ENCODE measurements at places on chromosomes 2 and 18. TPM values are rescaled to one million over a fixed set of nuclear protein-coding genes. Genes with fewer than 3 reads are reported as not detected.
A peak's percentile ranks its signal among the peaks of the same experiment; 100 is the strongest.

- peaks cover 19% of the 10 kb centered on the region for H3K4me1 ChIP-seq
- H3K27ac ChIP-seq, result no peak overlapping the region
- H3K36me3 ChIP-seq, result no peaks in the 10 kb centered on the region
- H3K27me3 ChIP-seq, result no peaks in the 10 kb centered on the region
Observed at GRCh38 chr18:76452357-76452756, 42.7 kb downstream of the ZNF516 start.

- H3K36me3 ChIP-seq, result no peaks in the 10 kb centered on the region
- H3K4me3 ChIP-seq, result no peak overlapping the region
- no peaks in the 10 kb centered on the region for H3K27me3 ChIP-seq
- no peak for DNase-seq
- H3K27ac ChIP-seq, result no peak overlapping the region
Observed at GRCh38 chr2:127649100-127649611, 3.2 kb downstream of the GPR17 start.

DNA sequence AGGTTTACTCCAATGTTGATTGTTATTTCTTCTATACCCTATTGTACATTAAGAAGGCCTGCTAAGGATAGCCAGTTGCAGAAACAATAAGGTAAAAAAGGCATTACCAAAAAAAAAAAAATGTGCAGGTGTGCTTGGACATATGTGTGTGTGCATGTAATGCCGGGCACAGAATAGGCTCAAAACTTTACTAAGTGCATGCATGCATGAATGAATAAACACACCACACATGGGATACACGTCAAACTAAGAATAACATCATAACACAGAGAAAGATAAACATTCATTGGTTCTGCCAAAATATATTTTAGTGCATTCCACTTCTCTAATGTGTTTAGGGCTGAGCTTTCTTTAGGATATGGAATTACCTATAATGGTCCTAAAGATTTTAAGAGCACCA lies 298.2 kb downstream of the TCF4 start:
- no peaks in the 10 kb centered on the region for H3K4me1 ChIP-seq
- no peaks in the 10 kb centered on the region for H3K27me3 ChIP-seq
- DNase-seq, result no peak
- H3K4me3 ChIP-seq, result no peak overlapping the region
- H3K36me3 ChIP-seq, result no peaks in the 10 kb centered on the region
- H3K27ac ChIP-seq, result no peak overlapping the region

- H3K27me3 ChIP-seq, result no peaks in the 10 kb centered on the region
- 0 out of 2 replicates have a peak within 1 kb of the TSS, but pooled peaks have one; percentile 29 for H3K27ac ChIP-seq
- peaks cover 7% of the 10 kb centered on the region for H3K4me1 ChIP-seq
- no peak for DNase-seq
- H3K36me3 ChIP-seq, result no peaks in the 10 kb centered on the region
Observed at GRCh38 chr2:238158509-238159070, at the start of gene ERFE. ERFE (plus strand) TSS chr2:238158970; CDS start chr2:238159008, 38 bp downstream.

The GKN1 gene
- total RNA-seq, result not detected

Measured in Panc1 (cell line).